Omental fat pad (tissue), 4 donors: ENCODE measurements at places on chromosomes 1 and 21. TPM values are rescaled to one million over a fixed set of nuclear protein-coding genes. Genes with fewer than 3 reads are reported as not detected.

DNA sequence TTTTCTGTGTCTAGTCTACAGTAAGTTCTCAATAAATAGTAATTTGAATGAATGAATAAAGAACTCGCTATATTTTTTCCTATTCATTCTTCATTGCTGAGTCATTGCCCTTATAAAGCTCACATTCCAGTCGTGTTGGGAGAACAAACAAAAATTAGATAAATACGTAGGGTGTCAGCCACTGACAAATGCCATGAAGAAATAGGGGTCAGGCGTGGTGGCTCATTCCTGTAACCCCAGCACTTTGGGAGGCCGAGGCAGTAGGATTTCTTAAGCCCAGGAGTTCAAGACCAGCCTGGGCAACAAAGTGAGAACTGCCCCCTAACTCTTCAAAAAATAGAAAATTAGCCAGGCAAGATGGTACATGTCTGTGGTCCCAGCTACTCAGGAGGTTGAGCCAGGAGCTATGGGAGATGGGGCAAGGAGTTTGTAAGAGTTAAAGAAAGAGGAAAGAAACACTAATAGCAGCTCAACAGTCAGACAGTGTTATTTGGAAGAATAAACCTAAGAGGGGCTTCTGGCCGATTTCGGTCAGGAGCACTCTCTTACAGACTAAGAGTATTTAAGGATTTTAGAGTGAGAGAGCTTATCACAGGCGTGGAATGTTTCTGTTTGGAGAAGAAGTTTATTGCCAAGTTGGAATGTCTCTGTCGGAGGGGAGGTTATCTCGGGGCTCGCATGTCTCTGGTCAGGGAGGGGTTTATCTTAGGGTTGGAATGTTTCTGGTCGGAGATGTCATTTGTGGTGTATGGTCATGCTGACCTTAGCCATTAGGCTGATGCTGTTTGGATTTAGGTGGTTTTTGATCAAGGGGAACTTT is 1.8 kb upstream of the CHML start:
- DNase-seq = no peak

Gene VSIG8
- not detected for total RNA-seq

DNA sequence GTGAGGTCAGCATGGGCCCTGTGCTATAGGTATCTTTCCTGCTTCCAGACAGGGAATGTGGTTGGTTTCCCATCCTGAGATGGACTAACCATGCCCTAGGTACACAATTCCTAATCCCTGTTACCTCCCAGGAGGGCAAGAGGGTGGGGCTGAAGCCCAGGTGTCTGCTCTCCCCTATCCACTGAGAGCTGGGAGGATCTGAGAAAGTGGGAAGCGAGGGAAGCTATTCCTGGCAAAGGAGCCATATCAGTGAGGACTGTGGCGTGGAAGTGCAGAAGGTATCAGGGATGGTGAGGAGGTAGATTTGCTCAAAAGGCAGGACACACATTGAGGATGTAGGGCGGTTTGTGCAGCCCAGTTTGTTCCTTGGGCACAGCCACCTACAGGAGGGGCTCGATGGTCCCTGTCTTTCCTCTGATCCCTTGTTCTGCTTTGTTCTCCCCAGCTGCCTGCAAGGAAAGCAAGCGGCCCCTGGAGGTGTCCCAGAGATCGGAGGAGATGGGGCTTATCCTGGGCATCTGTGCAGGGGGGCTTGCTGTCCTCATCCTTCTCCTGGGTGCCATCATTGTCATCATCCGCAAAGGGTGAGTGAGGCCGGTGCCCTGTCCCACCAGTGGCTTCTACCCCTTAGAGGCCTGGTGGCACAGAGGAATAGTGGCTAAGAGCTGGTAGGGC is 48.1 kb downstream of the PTPRU start:
- DNase-seq = no peak

Gene ORC1
- total RNA-seq = 1.6 TPM

DNA sequence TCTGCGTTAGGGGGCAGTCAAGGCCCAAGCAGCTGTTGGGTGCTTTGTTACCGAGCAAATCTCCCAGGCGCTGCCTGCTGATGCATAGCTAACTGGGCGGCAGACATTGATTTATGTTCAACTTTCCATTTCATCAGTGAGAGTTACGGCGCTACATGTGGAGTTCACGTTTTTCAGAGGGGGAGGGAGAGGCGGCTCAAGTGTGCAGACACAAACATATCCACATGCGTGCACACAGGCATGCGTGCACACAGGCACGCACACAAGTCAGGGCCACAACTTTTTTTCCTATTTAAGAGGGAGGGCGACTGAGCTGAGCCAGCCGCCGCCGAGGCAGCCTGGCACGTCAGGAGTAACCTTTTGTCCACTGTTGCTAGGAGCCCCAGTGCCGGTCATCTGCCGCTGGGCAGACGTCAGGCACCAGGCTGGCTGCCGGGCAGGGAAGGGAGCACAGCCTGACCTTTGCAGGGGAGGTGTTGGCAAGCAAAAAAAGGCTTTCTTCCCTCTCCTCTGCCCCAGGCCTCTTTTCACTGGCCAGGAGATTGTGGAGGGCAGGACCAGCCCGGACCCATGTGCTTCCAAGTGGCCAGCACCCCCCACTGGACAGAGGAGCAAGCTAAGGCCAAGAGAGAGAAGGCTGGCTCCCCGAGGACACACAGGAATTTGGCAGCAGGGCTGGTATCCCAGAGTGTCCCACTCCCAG is 73.3 kb downstream of the MRPL37 start:
- no peak for DNase-seq

- DNase-seq = no peak
These were observed 77.6 kb downstream of the DDR2 start for GRCh38 chr1:162709870-162710269.

GRCh38 chr1:11952455-11953109 is 18.1 kb downstream of the PLOD1 start:
- no peak for DNase-seq

Gene SGIP1
- total RNA-seq = 8.8 TPM

DNA sequence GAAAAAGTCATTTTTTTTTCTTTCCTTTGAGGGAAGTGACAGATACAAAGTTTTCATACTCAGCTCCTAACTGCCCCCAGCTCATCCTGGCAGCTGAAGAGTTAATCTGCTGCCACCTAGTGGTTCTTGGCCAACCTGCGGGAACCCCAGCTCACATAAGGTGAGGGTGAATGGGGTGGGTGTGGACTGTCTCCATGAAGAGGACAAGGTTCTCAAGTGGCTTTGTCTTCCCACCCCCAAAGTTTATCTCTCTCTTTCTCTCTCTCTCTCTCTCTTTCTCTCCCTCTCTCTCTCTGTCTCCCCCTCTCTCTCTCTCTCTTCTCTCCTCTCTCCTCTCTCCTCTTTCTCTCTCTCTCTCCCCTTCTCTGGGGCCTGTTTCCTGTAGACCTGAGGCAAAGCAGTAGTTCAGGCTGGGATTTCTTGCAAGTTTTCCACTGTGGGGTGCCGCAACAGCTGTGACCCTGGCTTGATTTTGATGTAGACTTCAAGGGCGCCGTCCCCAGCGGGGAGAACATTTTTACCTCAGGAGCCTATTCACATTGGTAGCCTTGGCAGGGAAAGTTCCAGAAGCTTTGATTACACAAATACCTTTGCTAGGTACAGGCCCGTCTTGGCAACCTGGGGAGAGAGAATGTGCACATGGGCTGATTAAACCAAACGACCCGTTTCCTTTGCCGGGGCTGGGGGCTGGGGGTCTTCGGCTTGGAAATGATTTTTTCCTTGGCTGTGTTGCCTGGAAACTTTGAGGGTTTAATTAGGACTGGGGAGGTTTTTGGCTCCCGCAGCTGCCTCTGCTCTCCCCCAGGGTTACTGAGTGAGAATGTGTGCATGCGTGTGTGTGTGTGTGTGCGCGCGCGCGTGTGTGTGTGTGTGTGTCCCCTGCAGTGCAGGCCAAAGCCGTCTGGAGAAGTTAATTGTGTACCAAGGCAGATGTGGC is 135.9 kb downstream of the TM2D1 start:
- no peak for DNase-seq
